ENCODE measurements at places on chromosomes 3 and 15.

GRCh38 chr3:13849018-13849417 lies 30.9 kb downstream of the WNT7A start:
- no peak for DNase-seq

DNA sequence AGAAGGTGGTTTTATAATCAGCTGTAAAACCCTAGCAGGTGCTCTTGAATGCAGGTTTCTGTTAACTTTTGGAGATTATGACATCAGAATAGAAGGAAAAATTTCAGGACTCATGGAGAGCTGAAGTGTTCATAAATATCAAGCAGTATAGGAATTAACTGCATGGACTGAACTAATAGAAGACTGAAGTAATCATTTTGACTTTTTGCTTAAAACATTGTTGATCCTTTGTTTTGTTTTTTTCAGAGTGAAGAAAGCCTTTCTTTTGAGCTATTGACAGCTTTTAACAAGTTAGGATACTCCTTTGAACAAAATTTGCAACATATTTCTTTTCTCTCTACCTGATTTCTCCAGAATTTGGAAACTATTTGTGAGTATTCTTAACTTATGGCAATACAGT lies 70.6 kb upstream of the DAZL start:
- DNase-seq, result no peak

DNA sequence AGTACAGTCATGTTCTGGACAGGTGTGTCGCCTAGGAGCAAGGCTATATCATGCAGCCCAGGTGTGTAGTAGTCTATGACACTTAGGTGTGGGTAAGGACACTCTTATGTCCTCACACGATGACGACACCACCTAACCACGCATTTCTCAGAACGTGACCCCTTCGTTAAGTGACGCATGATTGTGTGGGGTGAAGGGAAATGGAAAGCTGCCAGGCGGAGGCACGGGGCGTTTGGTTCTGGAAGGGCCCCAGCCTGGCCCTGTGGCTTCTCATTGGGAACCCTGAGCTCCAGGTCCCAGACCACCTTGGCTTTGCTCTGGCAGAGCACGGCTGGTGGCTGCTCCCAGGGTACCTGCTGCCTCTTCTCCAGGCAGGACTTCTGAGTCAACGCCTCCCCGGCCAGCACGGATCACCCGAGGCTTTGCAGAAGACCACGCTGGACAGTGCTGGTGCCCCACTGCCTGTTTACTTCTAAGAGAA lies 39.3 kb downstream of the FBLN2 start:
- no peak for DNase-seq

GRCh38 chr15:99703603-99704443 lies 29.4 kb downstream of the LYSMD4 start:
- DNase-seq, result no peak

DNA sequence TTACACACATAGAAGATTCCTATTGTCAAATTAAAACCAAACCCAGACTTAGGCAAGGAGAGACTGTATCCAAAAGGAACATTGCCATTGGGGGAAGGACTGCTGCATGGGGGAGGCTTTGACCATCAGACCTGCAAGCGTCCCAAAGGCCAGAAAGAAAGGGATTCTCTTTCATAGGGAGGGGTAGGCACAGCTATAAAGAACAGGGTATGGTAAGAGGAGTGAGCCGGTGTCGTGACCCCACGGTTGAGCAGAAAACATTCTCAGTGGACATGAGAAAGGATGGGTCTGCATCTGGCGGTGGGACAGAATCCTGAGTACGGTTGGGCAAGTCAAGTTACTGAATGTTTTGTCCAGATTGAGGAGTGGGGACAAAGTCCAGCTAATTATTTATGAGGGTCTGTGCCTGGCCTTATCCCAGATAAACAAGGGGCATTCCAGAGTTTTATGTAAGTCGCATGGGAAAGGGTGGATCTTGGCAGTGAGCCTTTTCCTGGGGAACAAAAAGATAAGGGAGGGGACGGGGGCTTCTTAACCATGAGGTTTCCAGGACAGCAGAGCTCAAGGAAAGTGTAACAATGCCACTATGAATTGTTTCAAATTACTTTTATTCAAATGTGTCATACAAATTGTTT lies 357.8 kb downstream of the OCA2 start:
- no peak for DNase-seq

GRCh38 chr3:42769477-42770131 lies 3.4 kb downstream of the CCDC13 start:
- no peak for DNase-seq

DNA sequence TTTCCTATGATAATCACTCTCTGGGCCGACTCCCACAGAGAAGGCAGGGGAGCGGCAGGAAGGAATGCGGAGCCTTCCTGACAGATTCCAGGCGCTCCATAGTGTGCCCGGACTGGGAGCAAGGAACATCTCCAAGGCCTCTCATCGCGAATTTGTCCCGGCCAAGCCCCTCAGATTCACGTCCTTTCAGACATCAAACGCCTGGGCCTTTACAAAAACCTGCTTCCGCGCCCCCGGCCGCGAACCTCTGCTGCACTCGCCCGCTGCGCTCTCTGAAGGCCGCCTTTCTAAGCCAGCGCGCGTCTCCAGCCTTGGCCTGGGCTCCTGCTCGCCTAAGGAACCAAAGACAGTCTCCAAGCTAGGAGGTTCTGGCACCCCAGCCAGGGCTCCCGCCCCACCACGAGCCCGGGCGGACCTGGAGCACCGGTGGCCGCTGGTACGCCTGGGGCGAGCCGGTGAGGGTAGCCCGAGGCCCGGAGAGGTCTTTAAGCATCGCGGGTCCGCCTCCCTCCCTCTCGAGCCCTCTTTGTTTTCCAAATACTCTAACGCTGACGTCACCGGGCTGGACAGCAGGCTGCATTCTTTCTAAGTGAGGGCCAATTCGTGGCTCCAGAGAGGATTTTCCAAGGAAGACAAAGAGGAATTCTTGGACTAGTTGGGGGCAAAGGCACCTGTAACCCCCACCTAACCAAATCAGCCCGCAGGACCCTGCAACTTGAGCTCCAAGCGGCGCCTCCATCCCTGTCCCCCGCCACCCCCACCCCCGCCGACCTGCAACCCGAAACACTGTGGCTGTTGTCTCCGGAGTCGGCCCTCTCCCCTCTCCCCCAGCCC lies 759 bp downstream of the AMOTL2 start:
- DNase-seq, result no peak

DNA sequence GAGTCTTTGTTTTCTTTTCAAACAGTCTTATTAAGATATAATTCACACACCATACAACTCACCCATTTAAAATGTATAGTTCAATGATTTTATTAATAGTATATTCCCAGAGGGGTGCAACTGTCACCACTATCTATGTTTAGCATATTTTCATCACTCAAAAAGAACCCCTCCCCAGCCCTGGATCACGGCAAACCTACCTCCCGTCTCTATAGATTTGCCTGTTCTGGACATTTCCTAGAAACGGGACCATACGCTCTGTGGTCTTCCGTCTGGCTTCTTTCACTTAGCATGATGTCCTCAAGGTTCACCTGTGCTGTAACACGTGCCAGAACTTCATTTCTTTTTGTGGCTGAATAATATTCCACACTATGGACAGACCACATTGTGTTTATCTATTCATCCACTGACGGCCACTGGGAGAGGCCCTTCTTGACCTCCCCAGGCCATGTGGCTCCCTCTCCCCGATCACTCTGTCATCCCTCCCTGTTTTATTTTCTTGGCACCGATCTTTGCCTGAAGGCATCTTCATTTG lies 56.4 kb downstream of the IQSEC1 start:
- DNase-seq, result no peak

GRCh38 chr3:128270559-128271492 lies 117.5 kb downstream of the EEFSEC start:
- DNase-seq, result peak; percentile 0

GRCh38 chr3:151838574-151839312 lies 24.8 kb downstream of the AADAC start:
- no peak for DNase-seq

DNA sequence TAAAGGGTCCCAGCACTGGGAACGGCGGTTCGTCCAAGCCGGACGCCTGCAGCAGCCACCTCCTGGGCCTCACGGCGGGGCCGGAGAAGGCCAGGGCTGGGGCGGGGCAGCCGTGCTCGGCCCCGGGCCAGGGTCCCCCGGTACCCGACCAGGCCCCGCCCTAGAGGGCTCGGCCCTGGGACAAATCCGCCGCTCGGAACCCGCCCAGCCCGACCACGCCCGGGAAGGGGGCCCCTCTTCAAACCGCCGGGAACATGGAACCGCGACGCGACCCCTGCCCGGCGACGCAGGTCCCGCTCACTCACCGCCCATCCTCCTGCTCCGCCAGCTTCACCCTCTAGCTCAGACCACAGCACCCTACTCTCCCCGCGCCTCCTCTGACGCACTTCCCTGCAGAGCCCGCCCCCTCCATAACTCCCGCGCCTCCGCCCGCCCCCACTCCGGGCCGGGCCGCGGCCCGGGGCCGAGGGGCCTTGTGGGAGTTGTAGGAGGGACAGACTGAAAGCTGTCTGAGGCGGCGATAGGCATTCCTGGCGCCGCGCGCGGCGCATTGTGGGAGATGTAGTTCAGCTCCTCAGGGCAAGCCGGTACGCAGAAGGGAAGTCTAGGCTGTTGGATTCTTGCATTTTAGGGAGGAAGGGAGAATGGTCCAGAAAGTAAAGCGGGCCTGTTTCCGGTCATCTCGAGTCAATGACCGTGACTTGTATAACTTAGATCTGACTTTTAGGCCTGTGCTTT lies at the start of gene CLDND1:
Gene CLDND1 (minus strand): TSS at position 359 of the 738 bp plus-strand sequence. CDS start 1,478 bp downstream, outside the sequence.
- DNase-seq, result peak; percentile 97

GRCh38 chr15:72047020-72047419 lies 70.9 kb downstream of the MYO9A start:
- DNase-seq, result no peak

DNA sequence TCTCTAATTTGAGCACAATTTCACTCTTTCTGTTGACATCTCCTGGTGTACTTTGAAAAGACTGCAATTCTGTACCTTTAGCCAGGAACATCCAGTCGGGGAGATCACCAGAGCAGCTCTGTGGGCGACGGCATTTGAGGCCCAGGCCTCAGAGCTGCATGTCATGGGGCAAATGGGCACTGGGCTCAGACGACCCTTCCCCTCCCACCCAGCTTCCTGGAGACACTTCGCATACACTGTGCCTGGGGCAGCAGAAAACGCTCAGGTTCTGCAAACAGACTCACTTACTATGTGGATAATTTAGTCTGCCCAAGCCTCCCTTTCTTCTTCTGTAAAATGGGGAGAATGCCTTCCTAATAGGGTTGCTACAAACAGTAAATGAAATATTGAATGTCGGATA lies 96.9 kb downstream of the HMG20A start:
- no peak for DNase-seq

DNA sequence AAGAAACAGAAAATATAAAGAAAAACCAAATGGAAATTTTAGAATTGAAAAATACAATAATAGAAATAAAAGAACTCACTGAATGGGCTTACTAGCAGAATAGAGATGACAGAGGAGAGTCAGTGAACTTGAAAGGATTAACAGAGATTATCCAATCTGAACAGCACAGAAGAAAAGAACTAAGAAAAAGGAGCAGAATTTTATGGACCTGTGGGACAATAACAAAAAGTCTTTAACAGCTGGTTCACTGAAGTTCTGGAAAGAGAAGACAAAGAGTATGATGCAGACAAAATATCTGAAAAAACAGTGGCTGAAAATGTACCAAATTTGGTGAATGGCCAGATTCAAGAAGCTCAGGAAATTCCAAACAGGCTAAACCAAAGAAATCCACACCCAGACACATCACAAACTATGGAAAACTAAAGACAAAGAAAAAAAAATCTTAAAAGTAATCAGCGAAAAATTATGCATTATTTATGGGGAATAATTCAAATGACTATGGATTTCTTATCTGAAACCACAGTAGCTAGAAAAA lies 9.7 kb upstream of the GNB5 start:
- DNase-seq, result no peak

DNA sequence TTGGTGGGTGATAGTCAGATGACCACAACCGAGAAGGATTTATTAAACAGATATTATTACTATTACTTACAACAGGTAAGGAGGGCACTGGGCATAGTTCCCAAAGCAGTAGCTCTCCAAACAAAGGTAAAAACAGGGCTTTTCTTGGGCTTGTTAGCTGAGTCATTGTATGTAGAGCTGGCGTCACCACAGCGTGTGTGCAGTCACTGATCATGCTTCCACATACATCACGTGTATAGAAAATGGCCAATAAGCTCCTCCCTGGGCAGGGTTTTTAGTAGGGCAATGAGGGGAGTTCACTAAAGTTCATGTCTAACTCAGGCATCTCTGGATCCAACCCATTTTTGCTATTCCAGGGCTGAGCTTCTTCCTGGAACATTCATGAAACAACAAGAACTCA lies 5.8 kb upstream of the SAMMSON start:
- no peak for DNase-seq

DNA sequence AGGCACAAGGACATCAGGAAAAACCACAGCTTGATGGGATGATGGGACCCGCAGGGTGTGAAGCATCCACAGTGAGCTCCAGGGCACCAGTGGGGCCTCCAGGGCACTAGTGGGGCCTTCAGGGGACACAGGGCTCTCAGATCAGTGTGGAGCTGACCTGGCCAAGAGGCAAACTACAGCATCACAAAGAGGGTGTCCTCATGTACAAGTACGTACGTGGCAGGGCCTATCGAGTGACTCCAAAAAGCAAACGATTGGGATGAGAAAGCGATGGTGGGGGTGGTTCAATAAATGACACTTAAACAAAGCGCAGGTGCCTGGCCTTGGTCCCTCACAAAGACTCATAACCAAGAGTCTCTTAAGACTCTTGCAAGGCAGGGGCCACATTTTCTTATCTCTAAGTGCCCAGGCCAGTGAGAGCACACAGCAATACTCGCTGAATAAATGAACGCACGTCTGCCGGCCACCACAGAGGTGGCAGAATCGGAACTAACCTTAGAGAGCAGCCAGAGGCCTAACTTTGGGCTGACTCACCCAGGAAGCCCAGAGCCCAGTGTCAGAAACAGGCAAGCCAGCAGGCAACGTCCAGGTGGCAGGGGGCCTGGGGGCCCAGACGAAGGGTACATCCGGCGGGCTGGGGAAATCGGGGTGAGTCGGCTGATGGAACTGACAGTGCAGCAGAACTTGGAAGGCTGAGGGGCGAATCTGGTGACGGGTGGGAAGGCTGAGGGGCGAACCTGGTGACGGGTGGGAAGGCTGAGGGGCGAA lies 8.7 kb downstream of the PCSK6 start:
- DNase-seq, result no peak

GRCh38 chr3:156732261-156732660 lies 57.9 kb downstream of the TIPARP start:
- DNase-seq, result no peak

DNA sequence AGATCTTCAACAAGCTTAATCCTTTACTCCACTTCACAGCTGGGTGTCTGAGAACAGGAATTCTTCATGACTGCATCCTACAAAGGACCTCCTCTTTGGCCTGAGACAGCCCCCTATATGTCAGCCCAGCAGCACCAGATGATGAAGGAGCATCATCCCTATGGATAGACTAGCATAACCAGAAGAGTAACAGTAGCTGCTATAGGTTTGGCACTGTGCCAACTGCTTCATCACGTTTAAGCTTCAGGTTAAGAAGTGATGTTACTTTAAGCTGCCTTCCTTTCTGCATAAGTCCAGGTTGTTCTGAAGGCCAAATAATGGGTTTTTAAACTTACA lies 50.6 kb downstream of the CMSS1 start:
- DNase-seq, result peak; percentile 45

GRCh38 chr3:69178838-69179739 lies 56.7 kb upstream of the LMOD3 start:
- DNase-seq, result no peak

GRCh38 chr3:40437889-40438288 lies 19.2 kb upstream of the RPL14 start:
- DNase-seq, result no peak

Data from CD8-positive, alpha-beta T cell (primary cell).